SW 1271 (cell line): ENCODE measurements at places on chromosomes 11 and 22.

DNA sequence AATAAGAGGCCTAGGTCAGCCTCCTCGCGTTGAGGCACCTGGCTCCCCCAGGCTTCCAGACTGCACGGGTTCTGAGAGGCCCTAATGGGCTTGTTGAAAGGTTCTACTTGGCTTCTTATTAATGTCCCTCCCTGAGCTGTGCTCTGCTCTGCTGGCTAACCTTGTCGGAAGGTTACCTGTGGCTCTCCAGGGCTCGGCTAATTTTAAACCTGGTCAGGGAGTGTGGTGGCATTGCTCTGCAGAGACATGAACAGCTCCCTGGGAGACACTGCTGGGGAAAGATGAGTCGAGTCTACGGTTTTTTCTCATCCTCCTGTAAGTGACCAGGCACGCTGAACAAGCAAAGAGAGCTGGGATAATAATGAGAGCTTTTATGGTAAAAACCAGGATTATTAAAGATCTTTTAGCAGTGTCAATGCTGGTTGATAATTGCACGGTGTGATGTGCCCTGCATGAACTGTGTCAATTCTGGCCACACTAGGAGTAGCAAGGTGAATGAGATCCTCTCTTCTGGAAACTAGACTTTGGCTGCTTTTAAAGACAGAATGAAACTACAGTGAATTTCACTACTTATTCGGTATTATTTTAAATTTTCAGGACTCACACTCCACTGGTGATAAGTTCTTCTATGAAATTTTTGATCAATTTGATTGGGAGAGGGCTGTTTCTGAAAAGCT is 70.7 kb downstream of the TEAD1 start:
- DNase-seq = no peak

GRCh38 chr22:28171712-28172111 is 252.7 kb upstream of the PITPNB start:
- DNase-seq = no peak

DNA sequence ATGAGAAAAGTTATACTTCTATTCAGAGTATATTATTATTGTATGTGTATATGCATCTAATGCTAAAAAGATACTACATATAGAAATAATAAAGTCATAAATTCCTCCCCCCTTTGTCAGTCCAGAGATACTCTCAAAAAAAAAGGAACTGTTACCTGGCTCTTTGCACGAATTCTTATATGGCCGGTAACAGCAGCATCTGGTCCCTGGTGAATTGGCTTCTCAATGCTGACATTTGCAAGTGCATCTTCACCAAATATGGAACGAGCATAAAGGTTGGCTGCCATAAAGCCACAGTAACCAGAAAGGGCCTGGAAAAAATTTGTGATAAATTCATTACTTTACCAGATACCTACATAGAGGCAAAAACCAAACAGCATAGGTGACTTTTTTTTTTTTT is 41.2 kb downstream of the COPB1 start:
- DNase-seq = no peak

DNA sequence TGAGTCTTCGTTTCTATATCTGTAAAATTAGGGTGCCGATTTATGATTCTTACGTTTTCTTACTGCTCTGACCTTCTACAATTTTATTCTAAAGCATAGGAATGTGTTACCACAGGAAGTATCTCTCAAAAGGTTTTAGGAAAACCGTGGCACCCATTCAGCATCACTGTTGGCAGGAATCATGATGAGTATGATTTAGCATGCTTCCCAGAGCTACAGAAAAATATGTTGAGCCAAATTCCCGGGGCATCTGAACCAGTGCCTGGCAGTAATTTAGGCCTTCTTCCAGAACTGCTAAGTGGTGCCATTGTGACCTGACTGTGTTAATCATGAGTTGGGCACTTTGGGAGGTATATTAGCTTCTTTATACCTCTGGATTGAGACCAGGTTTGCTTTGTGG is 605.0 kb upstream of the RAG2 start:
- no peak for DNase-seq

GRCh38 chr11:116888024-116888423 is 50.6 kb upstream of the APOA1 start:
- no peak for DNase-seq

DNA sequence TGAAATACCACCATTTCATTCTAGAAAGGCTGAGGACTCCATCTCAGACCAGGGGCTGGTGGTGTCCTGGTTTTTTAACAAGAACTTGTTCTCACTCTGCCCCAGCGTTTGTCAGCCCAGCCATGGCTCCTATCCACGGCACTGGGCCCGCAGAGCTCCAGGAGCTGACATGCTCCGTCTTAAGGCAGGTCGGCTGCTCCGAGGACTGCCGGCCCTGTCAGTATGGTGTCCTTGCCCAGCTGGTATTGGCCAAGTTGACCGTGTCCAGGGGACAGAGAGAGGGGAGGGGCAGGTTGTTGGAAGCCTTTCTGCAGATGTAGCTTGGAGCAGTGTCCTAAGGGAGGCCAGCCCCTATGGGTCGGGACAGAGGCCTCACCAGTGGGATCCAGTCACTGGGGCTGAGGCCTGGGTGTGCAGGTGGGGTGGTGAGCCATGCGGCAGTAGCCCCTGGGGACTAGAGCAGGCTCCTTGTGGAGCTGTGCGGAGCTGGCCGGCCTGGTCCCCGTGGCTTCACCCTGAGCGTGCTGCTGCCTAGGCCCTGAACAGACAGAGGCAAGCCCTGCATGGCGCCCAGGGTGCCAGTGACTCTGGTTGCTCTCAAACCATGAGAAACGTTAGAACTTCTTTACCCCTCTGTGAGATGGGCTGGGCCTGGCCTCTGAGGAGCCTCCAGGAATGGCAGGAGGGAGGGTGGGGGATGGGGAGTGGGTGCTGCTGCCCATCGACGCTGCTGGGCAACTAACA is 39.9 kb upstream of the KCNQ1OT1 start:
- no peak for DNase-seq

DNA sequence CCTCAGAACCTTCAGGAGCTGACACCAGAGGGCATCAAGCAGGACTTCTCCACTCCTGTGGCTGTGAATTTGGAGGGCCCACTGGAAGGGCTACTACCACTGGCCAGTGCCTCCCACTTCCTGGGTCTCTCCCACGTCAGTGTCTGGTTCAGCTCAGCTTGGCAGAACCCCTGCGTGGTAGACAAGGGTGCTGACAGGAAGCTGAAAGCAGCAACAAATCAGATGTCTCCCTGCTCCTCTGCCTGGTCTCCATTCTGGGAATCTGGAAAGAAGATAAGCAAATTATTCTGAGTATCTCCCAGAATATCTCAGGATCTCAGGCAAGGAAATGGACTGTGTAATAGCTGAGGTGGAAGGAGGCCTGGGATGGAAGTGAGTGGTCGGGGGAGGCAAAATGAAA is 61.5 kb downstream of the TMPRSS5 start:
- DNase-seq = no peak

DNA sequence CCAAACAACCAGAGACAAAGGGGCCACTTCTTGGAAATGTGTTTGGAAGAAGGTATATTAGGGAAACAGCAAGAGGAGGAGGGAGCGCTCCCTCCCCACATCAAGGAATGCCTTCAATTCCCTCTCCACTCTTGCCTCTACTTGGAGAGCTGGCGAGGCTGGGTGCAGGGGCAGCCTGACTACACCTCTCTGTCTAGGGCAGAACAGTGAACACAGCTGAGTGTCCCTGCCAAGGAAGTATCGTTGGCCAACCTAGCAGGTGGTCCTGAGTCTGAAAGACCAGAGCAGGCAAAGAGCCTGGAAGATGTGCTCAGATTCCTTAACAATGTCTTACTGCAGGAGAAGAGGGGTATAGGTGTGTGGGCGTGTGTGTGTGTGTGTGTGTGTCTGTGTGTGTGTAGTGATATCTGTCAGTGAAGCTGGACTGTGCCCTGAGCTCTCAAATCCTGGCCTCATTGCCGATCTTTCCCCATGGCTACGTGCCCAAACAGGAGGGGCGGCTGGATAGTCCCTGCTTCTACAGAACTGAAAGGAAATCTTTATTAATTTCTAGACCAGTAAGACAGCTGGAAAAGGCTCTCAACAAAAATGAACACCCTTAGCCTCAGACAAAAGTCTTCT is 46.8 kb downstream of the PAMR1 start:
- DNase-seq = no peak

DNA sequence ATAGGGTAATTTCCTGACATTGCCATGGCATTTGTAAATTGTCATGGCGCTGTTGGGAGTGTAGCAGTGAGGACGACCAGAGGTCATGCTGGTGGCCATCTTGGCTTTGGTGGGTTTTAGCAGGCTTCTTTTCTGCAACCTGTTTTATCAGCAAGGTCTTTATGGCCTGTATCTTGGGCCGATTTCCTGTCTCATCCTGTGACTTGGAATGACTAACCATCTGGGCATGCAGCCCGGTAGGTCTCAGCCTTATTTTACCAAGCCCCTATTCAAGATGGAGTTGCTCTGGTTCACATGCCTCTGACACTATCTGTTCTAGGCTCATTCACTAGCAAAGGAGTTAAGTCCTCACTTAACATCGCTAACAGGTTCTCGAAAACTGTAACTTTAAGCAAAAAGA is 1374.2 kb downstream of the FAM181B start:
- DNase-seq = no peak

DNA sequence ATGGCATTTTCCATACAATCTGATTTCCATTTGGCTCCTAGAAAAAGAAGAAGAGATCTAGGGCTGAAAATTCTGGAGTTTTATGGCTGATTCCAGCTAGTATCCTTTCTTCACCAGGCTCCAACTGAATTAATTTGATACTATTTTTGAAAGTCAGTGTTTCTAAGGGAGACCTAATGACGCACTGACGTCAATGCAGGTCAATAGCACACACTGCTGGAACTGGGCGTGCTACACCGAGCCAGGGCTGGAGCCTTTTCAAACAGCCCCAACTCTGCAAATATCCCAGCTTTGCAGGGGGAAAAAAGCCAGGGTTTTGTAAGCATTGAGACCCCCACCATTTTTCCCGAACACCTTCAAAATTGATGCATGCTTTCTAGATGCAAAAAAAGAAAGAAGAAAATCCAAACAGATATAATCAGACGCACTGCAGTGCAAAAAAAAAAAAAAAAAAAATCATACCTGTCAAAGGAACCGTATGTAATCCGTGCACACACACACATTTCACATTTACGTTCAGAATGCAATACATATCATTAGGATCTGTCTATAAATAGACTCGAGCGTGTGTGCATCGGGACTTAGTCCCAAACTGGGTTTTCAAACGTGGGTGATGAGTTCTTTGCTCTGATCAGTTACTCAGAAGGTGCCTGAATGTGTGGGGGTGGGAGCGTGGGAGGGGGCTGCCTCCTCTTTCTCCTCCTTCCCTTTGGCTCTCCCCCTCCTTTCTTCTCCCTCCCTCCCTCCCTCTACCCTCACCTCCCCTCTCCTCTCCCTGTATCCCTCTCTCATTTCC is 124.5 kb upstream of the HSD17B12 start:
- no peak for DNase-seq

DNA sequence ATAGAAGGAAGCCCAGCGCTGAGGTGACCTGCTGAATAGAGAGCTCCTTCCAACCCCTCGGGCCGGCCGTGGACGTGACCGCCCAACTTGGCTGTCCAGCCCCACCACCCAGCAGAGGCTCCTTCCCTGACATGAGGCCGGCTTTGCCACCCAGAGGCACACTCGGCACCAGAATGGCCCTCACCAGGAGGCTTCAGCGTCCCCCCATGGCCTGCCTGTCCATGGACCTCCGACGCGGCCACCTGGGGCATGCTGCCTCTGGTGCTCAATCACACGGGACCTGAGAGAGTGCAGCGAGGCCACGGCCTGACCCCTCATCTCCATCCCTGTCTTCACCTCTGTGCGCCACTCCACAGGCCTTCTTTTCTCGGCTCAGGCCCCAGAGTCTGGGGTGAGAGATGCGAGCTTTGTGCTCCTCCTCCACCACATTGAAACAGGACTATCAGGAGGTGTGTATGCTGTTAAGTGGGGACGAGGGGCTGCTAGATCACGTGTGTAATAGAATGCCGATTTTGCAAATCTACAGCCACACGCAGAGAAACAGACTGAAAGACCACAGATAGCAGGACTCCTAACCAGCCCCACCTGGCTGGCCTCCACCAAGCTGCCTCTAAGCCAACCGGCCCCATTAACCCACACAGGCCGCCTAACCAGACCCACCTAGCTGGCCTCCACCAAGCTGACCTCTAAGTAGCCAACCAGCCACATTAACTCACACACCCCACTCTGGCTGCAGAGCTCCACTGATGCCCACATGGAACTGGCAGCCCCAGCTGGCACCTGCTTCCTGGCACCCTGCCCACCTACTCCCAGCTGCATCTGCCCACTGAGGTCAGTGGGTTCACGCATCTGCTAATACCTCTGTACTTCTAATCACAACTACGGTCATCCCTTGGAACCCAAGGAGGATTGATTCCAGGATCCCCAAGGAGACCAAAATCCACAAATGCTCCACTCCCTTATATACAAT is 20.7 kb downstream of the LINC01488 start:
- DNase-seq = no peak

DNA sequence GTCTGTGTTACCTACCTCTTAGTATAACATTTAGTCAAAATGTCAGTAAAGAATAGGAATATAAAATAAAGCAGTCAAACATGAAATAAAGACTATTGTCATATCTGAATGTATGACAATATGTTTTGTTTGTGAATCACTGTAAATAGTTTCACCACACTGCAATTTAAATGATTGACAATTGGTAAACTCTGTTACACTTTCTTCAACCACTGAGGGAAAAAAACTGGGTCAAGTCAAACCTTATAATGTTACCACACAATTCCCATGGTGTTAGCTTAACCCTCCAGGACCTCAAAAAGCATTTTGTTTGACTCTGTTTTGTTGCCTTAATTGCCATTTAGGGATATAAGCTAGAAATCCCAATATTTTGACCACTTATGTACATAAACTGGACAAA is 10.5 kb upstream of the MMP13 start:
- no peak for DNase-seq

DNA sequence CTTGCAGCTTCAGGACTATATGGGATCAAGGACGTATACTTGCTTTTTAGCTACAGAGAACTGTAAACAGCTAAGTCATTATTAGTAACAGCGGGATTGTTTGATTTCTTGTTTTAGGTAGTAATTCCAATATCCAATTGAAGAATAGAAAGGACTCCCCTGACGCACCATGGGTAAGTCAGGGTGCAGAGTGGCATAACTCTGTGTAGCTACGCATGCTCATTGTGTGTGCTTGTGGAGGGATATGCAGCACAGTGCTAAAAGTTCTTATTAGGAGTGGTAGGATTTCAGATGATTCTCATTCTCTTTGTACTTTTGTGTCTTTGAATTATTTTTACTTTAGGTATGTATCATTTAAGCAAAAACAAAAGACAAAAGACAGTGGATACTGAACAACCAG is 7.7 kb upstream of the PEX26 start:
- no peak for DNase-seq

- no peak for DNase-seq
Observed at GRCh38 chr11:77512092-77512491, 38.2 kb upstream of the PAK1 start.

GRCh38 chr11:131874070-131874469 is 503.7 kb downstream of the NTM start:
- DNase-seq = no peak
